GM19239 (cell line): ENCODE measurements at places on chromosomes 6 and 20.
A peak's percentile ranks its signal among the peaks of the same experiment; 100 is the strongest.

GRCh38 chr20:3141757-3142156 lies 17.9 kb downstream of the FASTKD5 start:
- no peak for DNase-seq

DNA sequence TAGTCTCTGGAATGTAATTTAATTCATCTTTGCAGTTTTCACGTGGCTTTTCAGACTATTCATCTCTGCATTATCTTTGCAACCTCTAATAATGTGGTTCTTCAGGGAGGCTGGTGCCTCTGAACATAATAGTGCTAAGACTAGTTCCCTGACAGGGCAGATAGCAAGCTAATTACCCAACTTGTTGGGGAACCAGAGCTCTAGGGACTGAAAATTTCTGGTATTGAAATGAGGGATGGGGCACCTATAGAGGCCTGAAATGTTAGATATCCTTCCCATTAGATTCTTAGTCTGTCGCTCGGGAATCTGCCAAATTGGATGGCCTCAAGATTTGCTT lies 693.6 kb upstream of the MAP3K7 start:
- no peak for DNase-seq

GRCh38 chr6:7184502-7184901 lies 76.7 kb downstream of the RREB1 start:
- no peak for DNase-seq

GRCh38 chr6:84416043-84416657 lies 188.7 kb upstream of the CEP162 start:
- DNase-seq: no peak

DNA sequence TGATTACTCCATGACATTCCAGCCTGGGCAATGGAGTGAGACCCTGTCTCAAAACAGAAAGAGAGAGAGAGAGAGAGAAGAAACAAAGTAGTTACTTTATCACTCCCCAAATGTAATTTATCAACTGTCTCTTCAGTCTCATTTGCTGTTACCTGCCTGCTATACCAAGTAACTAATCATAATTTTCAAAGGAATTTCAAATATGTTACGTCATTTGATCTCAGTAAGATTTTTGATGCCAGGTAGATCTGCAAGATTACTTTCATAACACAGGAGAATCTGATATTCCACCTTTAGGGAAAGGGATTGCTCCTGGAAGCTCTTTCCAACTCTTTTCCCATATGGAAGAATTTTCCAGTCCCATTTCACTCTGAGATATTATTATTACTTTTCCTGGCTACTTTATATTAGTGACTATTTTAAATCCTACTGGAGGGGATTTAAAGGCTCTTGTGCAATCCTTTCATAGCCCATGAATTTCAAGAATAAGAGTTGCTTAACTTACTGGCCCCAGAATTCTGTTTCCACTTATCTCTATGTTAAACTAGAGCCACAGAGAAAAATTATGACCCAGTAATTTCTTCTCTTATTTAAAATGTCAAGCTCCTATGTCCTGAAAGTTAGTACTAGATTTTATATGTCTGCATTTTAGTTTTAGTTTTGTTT lies 390.2 kb upstream of the FLRT3 start:
- DNase-seq: no peak

DNA sequence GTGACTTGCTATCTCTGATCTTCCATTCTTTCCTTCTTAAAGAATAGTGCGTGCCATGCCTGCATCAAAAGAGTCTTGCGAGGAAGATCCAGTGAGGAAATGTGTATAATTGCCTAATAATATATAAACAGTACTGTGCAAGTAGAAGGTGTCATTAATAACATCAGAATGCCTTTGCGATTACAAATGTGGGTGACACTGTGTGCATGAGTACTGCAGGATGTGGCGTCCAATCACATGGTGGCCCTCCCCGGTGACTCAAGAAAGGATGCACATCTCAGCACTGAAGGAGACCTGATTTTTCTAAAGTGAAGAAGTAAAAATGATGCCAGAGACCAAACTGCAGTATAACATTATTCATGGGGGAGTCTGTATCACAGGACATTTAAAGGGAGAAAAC lies 107.5 kb upstream of the EDN1 start:
- no peak for DNase-seq

- DNase-seq: no peak
Observed at GRCh38 chr6:133468591-133468990, 227.4 kb downstream of the EYA4 start.

DNA sequence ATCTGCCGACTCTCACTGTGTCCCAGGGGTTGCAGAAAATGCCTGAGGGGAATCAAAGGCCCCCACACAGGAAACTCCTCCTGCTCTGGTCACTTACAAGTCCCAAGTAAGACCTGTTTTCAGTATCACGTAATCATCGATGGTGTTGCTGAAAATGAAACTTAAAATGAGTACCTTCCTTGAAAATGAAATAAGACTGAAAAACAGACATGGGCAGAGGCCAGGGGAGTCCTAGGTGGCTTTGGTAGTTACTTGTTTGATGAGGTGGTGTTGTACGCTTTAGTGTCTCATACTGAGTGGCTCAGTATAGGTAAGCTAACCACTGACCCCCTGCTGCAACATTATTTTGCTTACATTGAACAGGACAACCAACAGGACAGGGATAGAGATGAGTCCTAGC lies 43.0 kb upstream of the SYNCRIP start:
- DNase-seq: peak; percentile 22

GRCh38 chr6:90250405-90250804 lies 46.2 kb downstream of the BACH2 start:
- no peak for DNase-seq

GRCh38 chr6:9205645-9206044 lies 770.3 kb upstream of the SLC35B3 start:
- DNase-seq: no peak

- DNase-seq: no peak
Observed at GRCh38 chr6:126831461-126831860, 287.0 kb upstream of the RSPO3 start.

GRCh38 chr6:50826803-50827202 lies 8.1 kb downstream of the TFAP2B start:
- no peak for DNase-seq
